Substantia nigra (tissue), 51 donors: ENCODE measurements at places on chromosomes 7 and 10.

DNA sequence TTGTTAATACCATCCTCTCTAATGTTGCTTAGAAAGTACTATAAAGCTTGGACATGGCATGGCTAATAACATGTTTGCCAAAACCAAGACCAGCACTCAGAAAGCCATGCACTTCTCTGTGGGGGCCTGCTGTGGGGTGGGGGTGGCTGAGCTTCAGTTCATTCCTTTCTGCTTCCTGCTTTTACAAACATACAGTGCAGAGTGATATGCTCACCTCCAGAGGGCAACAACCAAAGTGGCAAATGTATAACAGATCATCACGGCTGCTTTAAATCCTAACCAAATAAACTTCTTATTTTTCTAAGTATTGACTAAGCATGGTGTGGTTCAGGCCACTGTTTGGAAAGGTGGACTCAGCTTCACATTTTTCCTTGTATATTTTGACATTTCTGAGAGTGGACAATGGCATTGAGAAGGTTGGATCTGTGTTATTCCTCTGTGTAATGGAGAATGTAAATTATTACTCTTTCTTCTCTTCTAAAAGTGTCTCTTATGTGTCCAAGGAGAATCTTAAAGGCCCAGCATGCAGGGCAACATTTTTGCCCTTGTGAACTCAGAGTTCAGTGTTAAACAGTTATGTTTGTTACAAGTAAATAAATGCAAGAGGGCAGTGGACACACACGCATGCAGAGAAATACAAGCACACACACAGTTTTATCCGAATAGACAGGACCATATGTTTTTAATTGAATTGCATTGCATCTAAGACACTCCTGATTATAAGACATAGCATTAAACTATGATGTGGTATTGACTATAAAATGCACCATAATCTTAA, 186.1 kb downstream of the HERPUD2 start:
- DNase-seq = no peak

DNA sequence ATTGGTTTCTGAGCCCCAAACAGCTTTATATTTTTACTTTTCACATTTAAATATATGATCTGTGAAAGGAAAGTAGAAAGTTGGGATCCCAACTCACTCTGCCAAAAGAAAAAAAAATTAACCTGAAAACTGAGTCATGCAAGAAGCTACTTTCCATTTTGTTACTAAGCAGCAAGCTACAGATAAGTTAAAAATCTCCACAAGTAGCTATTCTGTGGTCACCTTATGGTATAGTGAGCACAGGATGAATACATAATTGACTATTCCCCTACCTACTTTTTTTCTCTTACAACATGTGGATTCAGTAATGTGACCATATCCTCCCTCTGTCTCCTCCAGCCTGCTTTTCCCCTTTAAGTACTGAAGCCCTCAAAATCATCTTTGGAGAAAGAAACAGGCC, 30.3 kb upstream of the CREB3L2 start:
- DNase-seq = no peak

- no peak for DNase-seq
Observed at GRCh38 chr7:95491634-95492314, 6.0 kb downstream of the ASB4 start.

- DNase-seq = no peak
Observed at GRCh38 chr7:92228100-92228499, 17.6 kb downstream of the KRIT1 start.

DNA sequence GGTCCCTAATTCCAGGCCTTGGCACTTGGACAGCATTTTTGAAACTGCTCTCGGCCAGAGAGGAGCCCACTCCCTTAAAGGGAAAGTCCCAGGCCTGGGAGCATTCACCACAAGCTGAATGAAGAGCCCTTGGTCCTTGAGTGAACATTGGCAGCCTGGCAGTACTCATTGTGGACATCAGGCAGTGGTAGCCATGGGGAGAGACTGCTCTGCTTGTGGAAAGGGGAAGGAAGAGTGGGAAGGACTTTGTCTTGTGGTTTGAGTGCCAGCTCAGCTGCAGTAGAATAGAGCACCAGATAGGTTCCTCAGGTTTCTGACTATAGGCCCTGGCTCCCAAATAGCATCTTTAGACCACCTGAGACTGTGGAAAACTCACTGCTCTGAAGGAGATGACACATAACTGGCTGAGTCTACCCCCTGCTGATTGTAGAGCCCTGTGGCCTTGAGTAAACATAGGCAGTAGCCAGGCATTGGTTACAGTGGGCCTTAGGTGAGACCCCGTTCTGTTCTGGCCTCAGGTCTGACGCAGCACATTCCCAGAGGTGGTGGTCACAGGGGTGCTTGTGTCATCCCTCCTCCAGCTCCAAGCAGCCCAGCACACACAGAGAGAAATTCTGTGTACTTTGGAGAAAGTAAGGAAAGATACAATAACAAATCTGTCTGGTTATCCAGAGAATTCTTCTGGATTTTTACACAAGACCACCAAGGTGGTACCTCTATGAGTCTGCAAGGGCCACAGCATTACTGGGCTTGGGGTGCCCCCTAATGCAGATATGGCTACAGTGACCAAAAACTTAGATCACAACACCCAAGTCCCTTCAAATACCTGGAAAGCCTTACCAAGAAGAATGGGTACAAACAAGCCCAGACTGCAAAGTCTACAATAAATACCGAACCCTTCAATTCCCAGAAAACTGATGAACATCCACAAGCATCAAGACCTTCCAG, 153.8 kb downstream of the GNAI1 start:
- DNase-seq = no peak

DNA sequence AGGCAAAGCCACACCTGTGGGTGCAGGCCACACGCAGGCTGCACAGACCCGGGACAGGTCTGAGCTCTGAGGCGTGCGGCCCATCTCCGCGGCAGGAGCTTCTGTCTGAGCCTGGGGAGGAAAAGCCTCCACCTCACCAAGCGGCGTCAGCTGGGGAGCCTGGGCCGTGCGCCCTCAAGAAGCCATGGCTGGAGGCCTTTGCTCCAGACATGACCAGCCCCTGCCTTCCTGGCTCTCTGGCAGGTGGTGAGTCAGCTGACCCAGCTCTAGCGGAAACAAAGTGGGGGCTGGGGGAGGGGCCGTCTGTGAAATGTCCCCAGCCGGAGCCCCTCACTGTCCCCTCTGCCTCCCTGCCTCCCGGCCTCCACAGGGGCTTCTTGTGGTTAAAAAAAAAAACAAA, 12.5 kb downstream of the GPER1 start:
- DNase-seq = no peak

DNA sequence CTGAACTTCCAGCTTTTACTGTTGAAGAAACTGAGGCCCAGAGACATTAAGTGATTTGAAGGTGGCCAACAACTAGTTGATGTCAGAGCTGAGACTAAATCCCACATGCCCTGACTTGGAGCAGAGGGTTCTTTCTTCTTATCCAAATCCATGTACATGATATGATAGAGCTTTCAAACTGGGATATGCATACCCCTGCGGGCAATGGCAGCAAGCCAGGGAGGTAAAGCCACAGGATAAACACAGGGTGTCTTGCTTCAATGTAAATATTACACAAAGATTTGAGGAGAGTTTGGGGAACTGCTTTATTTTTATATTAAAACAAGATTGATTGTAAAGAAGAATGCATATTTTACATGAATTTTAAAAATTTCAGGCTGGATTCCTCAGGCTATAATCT, 2.3 kb upstream of the LRRC72 start:
- DNase-seq = no peak

DNA sequence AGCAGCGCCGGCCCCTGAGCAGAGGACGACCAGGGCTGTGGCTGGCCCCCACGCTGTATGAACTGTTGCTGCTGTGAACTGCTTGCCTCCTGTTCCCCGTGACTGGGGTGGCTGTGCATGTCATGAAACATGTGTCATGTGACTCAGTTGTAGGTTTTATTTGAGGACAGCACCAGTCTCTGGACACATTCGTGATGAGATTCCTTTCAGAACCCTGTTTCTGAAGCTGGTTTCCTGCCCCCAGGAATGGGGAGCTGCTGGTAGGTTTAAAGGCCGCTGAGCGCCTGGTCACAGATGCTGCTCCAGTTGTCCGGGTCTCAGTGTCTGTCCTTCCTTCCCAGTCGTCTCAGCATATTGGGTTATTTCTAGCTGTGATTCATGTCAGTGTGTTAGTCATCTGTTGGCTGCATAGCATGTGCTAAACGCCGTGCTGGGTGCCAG, 79.1 kb upstream of the PPIF start:
- DNase-seq = no peak

GRCh38 chr10:60729106-60729505, 49.2 kb upstream of the CDK1 start:
- no peak for DNase-seq

DNA sequence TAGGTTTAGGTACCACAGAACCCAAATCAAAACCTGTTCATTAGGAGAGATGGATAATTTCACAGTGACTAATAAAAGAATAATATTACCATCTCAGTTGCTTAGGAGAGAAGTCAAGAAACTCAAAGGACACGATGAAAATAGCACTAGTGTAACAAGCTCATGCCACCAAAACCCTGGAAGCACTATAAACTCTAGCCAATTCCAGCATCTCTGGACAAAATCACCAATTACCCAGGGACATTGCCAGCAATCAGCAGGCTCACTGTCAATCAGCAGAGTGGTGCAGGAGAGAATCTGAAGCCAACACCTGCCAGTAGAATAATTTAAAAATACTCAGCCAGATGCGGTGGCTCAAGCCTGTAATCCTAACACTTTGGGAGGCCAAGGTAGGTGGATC, 88.9 kb downstream of the ARMH3 start:
- no peak for DNase-seq

GRCh38 chr10:77619964-77620703, 17.5 kb downstream of the KCNMA1 start:
- DNase-seq = no peak

DNA sequence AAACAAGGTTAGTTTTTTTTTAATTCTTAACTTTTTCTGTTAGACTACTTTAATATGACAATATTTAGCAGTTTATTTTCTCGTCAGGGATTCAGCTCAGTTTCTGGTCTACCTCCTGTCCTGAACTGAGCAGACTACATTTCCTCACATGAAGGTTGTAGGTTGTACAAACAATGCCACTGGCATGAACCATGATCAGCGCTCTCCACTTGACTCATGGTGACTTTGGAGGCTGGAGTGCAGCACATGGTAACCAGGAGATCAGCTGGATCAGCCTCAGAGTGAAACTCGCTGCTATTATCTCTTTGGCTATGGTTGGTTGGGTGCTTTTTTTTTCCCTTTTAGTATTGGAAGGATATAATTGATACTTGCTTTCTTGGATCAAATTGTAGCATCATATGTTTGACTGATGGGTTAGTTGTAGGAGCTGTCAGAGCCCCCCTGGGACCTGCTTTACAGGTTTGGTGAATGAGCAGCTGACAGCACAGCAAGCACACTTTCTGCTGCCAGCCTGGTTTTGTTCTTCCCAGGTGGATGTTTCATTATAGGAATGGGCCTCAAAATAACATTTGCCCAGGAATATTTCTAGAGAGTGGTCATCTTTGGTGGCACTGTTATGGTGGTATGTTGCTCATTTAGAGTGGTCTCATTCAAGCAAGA, 556.4 kb downstream of the AUTS2 start:
- no peak for DNase-seq

GRCh38 chr10:112333452-112333851, 40.5 kb upstream of the ACSL5 start:
- no peak for DNase-seq

GRCh38 chr7:134359787-134360432, 43.2 kb upstream of the SLC35B4 start:
- DNase-seq = no peak

DNA sequence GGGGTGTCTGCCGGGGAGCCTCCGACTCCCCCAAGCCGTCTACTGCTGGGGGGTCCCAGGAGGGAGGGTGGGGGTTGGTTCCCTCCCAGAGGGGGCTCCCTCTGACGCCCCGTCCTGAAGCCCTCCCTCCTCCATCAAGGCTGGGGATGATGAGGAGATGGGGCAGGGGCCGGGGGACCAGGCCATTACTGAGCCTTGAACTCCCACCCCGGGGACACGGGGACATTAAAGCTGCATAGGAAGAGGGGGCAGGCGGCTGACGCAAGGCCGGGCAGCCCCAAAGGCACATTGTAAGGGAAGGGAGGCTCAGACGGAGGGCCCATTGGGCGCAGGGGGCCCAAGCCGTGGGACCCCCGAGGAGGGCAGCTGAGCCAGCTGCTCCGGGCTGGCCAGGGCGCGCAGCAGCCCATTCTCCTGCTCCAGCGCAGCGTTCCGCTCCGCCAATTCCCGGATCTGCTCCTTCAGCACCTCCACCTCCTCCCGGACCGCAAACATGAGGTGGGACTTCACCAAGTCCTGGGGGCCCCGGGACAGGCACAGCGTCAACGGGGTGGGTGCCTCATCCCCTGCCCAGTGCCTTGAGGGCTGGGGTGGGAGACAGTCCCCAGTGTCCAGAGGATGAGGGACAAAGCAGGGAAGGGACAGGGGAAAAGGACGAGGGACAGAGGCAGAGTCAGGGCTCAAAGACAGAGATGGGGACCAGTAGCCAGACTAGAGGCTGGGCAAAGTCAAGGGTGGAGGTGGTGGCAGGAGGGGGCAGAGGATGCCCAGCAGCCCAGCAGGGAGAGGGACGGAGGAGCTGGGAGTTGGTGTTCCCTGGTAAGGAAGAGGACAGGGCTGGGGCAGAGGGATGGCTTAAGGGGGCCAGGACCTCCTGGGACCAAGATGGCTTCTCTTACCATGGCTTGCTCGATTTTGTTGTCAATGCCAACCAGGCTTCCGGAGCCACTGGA, 2.9 kb upstream of the SPACDR start:
- no peak for DNase-seq

DNA sequence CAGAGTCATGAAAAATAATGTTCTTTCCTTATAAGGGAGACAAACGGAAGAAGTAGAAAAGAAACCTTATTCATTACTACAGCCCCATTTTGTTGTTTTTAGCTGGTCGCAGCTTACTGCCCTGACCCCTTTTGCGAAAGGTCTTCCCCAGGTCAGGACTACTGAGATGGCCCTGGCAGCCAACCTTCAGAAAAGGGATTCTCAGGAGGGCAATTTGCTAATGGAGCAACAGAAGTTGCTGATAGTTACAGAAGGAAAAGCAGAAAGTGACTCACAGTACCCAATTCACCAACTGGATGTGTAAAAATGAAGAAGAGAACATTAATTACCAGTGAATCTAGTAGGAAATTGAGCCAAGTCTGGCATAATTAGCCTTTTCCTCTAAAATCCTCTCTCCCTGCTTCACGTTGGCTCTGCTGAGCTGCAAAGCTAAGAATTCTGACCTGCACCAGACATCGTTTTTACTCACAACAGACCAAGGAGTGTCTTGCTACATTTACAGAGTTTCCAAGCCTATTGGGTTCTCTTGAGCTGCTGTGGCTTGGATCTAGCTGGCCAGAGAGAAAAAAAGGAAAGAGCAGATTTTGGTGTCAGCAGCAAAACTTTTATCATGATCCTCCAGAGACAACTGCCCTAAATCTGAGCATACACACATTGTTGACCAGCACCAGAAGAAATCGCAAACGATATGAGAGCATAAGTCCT, 499.9 kb upstream of the FZD8 start:
- DNase-seq = no peak

GRCh38 chr7:128941323-128941890, 3.7 kb downstream of the IRF5 start:
- DNase-seq = no peak

GRCh38 chr7:7979558-7979957, 11.0 kb downstream of the GLCCI1 start:
- DNase-seq = no peak
